ENCODE measurements at places on chromosomes 16 and 17.

DNA sequence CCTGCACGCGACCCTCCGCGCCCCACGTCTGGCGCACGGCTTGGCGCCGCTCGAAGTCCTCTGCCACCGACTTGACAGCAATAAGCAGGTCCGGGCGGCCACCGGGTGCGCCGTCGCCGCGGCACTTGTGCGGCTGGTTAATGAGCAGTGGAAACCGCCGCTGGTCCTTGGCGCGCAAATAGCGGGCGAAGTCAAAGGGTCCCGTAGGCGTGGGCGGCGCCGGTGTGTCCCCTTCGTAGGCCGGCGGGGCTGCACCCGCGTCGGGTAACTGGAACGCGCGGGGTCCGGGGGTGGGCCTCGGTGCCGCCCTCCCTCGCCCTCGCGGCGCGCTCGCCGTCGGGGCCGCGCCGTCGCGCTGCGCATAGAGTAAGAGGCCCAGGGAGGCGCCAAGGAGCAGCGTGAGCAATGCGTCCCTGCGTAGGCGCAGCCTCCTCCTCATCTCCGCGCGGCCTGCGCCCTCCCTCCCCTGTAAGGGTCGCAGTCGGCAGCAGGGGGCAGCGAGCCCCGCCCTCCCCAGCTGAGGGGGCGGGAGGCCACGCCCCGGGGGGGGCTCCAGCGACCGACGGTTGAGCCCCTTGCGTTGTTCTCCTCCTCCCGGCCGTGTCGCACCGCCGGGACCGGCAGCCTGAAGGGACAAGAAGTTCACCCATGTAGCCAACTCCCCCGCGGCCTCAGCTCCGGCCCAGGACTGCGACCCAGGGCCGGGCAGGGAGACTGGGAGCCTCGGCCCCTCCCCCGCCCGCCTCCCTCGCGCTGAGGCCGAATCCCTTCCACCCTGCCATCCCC lies 558 bp downstream of the B3GNT9 start:
- no peak for DNase-seq

- no peak for DNase-seq
Observed at GRCh38 chr17:2363851-2364762, 26.8 kb downstream of the SGSM2 start.

GRCh38 chr17:6510321-6510977 lies 45.9 kb downstream of the PITPNM3 start:
- no peak for DNase-seq

- no peak for DNase-seq
Observed at GRCh38 chr17:59757470-59757869, 50.0 kb downstream of the VMP1 start.

DNA sequence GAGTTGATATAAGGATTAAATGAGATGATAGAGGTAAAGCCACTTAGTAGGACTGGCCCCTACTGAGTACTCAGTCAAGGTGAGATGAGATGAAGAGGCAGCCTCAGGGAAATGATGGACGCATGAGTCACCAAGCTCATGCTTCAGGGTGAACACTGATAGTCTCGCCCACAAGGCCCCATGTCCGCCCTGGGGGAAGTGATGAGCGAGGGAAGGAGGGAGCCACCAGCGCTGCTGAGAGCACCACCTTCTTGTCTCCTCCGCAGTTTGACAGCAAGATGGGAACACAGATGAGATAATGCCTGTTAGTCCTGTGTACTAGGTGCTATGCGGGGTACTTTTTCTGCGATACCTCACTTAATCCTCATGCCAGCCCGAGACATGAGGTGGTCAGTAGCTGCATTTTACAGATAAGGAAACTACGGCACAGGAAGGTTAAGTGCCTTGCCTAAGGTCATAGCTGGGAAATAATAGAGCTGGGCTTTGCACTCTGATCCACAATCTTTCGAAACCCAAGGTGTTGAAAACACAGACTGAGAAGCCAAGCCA lies 383.0 kb downstream of the CPPED1 start:
- DNase-seq, result no peak

DNA sequence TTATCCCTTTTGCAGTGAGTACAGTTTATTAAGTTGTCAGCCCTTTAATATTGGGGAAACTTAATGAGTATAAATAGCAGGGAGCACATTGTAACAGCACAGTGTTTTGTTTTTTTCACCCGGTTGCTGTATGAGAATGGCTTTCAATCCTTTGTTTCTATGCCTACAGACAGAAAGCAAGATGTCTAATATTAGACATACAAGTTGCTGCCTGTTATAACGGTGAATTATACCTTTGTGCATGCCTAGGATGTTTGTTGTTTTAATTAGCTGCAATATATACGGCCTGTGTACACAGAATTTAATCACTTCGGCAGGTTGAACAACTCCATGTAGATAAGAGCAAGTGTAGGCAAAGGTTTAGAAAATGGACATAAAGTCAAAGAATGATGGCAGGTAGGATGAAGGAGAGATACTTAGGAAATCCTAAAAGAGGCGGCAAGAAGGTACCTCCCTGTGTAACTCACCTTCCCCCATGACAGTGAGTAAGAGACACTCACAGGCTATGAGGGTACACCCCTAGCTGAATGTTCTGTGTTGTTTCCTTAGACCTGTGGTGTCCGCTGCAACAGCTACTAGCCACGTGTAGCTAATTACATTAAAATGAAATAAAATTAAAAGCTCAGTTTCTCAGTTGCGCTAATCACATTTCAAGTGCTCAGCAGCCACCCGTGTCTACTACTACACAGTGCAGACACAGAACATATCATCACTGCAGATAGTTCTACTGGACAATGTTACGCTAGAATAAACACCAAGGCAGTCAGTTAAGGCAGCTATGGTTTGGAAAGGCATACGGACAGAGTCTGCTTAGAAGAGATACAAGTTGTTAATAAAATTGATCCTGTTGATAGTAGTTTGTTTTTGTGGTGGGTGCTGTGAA lies 10.9 kb downstream of the SLC7A6OS start:
- no peak for DNase-seq

DNA sequence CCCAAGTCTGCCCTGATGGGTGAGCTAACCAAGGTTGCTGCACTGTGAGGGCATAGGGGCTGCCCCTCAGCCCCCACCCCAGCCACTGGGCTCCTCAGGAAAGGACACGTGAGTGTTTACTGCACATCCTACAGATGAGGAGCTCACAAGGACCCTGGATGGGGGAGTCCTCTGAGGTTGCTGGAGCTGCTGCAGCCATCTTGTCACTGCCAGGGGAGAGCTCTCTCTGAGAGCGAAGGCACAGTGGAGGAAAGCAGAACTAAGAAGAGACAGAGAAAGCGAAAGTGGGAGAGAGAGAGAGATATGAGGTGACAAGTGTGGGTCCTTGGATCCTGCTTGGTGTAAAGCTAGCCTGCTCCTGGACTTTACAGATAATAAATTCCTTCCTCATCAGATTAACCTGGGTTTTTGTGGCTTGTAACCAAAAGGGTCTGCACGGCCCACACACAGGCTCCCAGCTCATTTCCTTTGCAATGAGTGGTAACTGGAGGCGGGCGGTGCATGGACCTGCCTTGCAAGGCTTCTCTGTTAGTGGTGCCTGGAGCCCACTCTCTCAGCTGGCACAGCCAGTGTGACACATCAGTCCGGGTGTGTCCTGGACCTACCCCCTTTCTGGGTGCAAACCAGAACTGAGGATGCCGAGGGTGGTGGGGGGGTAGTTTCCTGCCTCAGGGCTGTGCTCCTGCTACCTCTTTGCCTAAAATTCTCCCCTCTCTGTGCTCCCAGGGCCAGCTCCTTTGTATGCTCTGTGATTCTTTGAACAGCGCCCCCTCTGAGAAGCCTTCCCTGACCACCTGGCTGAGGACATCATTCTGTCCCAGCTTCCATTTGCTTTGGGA lies 14.2 kb downstream of the SNX20 start:
- no peak for DNase-seq

DNA sequence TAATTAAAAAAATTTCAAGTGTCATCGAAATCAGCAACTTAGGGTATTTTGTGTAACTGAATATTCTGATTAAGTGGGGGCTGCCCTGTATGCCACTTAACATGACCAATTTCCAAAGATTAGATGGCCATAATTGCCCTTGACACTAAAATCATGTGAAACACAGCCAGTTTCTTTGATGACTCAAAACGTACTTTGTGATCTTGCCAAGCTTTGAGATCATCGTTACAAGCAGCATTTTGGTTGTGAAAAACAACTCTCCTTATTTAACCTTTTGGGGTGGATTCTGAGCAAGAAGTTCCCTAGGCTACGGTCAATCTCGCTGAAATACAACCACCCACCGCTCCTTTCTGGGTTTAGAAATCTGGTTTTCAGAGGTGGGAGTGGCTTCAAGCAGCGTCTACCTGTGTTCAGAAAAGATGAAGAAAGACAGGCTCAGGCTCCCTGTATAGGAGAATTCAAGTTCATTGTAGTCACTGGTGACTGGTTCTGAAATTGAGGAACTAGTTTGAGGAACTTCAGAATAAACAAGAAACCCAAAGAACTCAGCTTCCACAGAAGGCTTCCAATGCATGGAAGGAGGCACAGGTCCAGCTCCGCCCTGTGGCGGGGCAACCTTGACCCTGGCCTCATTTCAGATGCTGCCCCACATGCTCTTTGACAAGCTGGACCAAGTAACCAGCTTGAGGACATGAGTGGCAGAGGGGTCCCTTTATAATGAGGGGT lies 9.4 kb downstream of the MAP3K14 start:
- DNase-seq, result no peak

All from T-helper 22 cell (primary cell).